Endothelial cell (in vitro differentiated cells): ENCODE measurements at places on chromosomes 6 and 20.
A peak's percentile ranks its signal among the peaks of the same experiment; 100 is the strongest.

DNA sequence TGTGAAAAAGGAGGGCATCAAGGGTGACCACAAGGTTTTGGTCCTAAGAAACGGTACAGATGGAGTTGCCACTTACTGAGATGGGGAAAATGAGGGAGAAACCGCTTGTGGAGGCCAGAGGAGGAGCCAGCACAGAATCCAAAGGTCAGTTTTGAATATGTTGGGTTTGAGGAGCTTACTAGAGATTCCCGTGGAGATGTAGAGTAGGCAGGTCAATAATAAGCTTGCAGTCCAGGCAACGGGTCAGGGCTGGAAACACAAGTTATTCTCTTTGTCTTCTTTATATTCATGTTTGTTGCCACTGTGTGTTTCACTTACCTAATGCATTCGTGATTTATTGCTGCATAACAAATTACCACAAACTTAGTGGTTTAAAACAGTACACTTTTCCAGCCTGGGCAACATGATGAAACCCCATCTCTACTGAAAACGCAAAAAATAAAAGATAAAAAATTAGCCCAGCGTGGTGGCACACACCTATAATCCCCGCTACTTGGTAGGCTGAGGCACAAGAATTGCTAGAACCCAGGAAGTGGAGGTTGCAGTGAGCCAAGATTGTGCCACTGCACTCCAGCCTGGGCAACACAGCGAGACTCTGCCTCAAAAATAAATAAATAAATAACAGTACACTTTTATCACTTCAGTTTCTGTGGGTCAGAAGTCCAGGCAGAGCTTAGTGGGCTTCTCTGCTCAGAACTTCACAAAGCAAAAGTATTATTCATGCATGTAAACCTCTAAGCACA is 2.7 kb upstream of the BTN3A2 start:
- peaks cover 2% of the 10 kb centered on the region for H3K4me1 ChIP-seq
- H3K4me3 ChIP-seq: no peak overlapping the region
- no peaks in the 10 kb centered on the region for H3K36me3 ChIP-seq
- no peak for DNase-seq
- peaks cover 3% of the 10 kb centered on the region for H3K27me3 ChIP-seq

DNA sequence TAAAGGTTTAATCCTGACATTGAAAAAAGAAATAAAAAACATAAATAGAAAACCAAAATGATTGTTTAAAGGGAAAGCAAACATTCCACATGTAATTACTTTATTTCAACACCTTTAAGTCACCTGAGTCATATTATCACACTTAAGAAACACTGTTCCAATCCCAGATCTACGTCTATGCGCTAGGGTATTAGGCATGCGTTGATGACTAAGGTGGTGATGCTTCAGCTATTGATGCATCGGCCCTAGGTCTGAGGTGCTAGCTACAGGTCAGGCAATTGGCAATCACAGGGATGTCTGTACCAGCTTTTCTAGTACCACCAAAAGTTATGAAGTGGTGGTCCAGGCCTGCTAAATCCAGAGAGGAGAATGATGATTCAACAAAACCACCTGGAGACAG is 97.7 kb upstream of the BCLAF1 start:
- no peak for DNase-seq
- no peaks in the 10 kb centered on the region for H3K27me3 ChIP-seq
- H3K36me3 ChIP-seq: no peaks in the 10 kb centered on the region
- no peak overlapping the region for H3K4me3 ChIP-seq
- H3K4me1 ChIP-seq: no peaks in the 10 kb centered on the region

- no peak overlapping the region for H3K27ac ChIP-seq
- peaks cover 24% of the 10 kb centered on the region for H3K27me3 ChIP-seq
- peak overlapping the region; percentile 3 for H3K4me3 ChIP-seq
- no peak for DNase-seq
- peaks cover 14% of the 10 kb centered on the region for H3K4me1 ChIP-seq
Measured at GRCh38 chr20:2806351-2806701, 5.9 kb upstream of the CPXM1 start.

DNA sequence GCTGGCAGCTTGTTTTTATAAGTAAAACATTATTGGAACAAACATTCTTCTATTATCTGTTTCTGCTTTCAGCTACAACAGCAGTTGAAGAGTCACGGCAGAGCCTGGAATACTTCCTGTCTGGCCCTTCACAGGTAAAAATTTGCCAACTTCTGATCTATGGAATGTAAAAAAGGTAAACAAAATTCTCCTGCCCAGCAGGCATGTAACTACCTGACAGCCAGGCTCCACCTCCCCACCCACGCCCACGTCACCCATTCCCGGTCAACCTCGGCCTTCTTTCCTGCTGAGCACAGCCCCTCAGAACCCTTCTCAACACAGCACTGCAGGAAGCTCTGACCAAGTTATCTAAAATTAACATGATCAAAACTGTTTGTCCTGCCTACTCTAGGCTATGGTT is 166.0 kb downstream of the DLL1 start:
- no peaks in the 10 kb centered on the region for H3K27me3 ChIP-seq
- peaks cover 5% of the 10 kb centered on the region for H3K4me1 ChIP-seq
- no peaks in the 10 kb centered on the region for H3K36me3 ChIP-seq
- DNase-seq: no peak

GRCh38 chr6:93419304-93420162 is at the start of gene EPHA7:
Gene EPHA7, minus strand, starts transcription at chr6:93419559. Its CDS starts 218 bp downstream, at chr6:93419341.
- H3K4me1 ChIP-seq: peaks cover 29% of the 10 kb centered on the region
- peaks cover 12% of the 10 kb centered on the region for H3K27me3 ChIP-seq
- H3K36me3 ChIP-seq: no peaks in the 10 kb centered on the region
- peak within 1 kb of the TSS; percentile 98 for H3K4me3 ChIP-seq
- peak within 1 kb of the TSS; percentile 99 for H3K27ac ChIP-seq
- peak; percentile 99 for DNase-seq

GRCh38 chr6:36019167-36019566 is 5.3 kb downstream of the SLC26A8 start:
- H3K27me3 ChIP-seq: no peaks in the 10 kb centered on the region
- H3K4me1 ChIP-seq: peaks cover 7% of the 10 kb centered on the region
- DNase-seq: no peak
- no peak overlapping the region for H3K4me3 ChIP-seq
- H3K36me3 ChIP-seq: no peaks in the 10 kb centered on the region

DNA sequence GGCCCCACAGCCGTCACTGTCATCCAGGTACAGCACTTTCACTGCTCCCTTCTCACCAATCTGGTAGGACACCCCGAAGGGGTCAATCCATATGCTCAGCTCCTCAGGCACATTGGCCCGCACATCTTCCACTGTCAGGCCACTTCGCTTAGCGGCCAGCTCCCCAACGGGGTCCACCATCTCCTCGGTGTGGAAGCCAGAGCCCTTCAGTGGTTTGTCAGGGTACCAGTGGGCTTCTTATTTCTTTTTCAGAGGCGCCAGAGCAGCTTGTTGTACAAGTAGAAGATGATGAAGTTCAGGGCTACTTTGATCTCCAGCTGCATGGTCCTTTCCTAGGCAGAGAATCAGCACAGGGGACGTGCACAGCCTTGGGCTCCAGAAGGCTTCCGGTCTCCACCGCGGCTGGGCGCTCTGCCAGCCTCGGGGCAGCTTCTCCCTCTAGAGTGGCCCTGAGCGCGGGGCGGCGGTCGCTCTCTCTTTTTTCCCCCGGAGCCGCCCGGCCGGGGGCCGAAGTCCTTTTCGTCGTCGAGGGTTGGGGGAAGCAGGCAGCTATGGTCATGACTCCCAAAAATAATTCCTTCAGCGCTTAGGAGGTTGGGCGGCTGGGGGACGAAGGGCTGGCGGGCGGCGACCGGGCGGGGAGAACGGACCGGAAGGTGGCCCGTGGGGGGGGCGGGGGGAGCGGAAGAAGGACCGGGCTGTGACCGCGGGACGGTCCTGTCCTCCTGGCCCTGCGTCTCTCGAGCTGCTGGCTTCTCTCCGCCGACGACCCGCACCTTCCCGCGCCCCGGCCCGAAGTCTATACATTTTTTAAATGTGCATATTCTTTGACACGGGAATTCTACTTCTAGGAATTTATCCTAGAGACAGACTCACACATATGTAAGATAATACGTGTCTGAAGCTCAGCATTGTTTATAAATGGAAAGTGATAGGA is 6.5 kb upstream of the ZSCAN9 start:
- peak; percentile 27 for DNase-seq
- no peaks in the 10 kb centered on the region for H3K36me3 ChIP-seq
- peaks cover 10% of the 10 kb centered on the region for H3K27me3 ChIP-seq
- no peak overlapping the region for H3K27ac ChIP-seq
- H3K4me3 ChIP-seq: peak overlapping the region; percentile 85

DNA sequence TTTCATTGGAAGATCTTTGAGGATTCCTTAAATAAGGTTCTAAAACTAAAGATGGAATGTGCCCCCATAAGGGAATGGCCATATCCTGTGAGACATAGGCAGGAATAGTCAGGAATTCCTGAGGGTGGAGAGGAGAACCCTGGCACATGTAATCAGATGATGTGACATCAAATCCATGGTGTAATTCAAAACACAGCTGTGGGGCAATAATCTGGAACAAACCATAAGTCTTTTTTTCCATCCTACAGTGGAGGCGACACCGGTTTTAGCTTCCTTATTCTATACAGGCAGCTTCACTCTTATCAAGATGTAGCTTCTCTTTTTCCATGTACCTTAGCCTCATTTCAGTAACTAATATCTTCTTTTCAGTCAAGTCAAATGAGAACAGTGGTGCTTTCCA is 133.6 kb upstream of the CITED2 start:
- peaks cover 11% of the 10 kb centered on the region for H3K4me1 ChIP-seq
- no peak for DNase-seq
- no peaks in the 10 kb centered on the region for H3K36me3 ChIP-seq
- no peaks in the 10 kb centered on the region for H3K27me3 ChIP-seq
- no peak overlapping the region for H3K4me3 ChIP-seq

GRCh38 chr6:168496139-168496996 is 55.4 kb downstream of the SMOC2 start:
- H3K27me3 ChIP-seq: peaks cover 6% of the 10 kb centered on the region
- no peak overlapping the region for H3K4me3 ChIP-seq

DNA sequence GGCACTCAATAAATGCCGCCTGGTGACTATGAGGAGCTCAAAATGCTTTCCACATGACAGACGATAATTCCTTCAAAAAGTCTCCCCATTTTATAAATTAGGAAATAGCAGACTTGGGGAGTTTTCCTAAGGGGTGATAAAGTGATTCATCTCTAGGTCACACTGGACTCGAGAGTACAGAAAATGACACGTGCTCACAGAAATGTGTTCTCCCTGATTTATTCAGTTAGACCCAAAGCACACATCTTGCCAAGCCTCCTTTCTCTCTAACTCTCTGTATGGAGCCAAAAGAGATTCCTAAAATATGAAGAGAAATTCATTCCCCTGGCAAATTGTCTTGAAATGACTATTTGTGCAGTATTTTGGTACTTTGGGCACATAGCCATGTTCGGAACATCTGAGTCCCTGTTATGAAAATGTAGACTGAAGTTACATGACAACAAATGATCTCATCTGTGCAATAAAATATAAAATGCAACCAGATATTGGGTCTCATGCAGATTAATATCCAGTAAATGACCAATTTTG is 381.1 kb downstream of the TFAP2B start:
- H3K4me1 ChIP-seq: no peaks in the 10 kb centered on the region
- H3K27ac ChIP-seq: no peak overlapping the region
- H3K36me3 ChIP-seq: no peaks in the 10 kb centered on the region
- no peak overlapping the region for H3K4me3 ChIP-seq
- no peak for DNase-seq
